ENCODE measurements at places on chromosomes 4 and X.

DNA sequence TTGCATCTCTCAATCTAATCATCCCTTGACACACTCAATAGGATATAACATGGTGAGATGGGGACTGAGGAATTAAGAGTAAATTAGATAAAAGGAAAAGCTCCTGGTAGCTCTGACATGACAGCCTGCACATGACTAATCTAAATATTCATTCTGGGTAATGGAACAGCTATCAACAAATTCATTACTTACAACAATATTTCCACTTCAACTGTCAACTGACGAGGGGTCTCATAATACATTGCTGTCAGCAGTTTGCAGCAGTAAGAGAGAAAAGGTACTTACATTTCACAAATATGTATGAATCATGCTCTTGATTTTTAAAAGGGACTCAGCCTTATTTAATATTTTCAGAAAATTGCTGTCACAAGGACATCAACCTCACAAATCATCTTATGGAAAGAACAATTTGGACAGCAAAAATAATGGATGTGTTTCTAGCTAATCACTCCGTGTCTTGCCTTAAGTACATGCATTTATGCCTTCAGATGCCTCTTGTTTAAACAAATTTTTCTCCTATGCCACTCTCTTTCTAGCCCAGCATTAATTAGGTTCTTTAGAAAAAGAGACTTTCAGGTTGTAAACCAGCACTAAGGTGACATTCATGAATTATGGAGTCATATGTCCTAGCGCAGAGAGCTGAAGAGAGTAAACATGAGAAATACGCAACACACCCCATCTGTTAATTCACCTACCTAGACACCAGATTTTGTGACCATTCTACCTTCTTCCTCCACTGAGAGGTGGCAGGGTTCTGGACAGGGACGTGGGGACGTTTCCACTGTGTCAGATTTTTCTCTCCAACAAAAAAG is 99.6 kb upstream of the TMEM150C start:
- no peak overlapping the region for H3K4me3 ChIP-seq
- H3K27ac ChIP-seq, result no peak overlapping the region
- H3K4me1 ChIP-seq, result no peaks in the 10 kb centered on the region
- H3K27me3 ChIP-seq, result peaks cover 6% of the 10 kb centered on the region
- no peak for DNase-seq

DNA sequence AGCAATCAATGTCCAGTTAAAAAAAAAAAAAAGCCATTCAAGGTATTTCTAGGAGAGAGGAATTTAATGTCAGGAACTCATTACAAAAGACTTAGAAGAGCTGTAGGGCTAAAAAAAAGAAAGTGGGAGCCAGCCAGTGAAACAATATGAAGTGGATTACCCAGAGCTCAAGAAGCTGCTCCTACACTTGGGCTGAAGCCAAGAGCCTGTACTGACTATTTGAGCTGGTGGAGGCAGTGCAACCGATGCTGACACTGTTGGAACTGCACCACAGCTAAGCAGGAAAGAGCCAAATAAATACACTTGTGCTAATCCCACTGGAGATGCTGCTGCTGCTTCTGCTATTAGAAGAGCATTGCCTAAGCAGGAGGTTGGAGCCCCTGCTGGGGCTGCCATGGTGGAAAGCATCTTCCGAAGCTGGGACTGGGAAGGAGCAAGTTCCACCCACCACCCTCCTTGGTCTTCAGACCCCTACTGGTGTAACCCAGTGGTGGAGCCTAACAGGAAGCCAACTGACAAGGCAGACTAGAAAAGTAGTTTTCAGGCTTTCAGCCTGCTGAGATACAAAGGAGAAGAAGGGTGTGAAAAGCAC is 65.4 kb downstream of the CXXC4 start:
- no peaks in the 10 kb centered on the region for H3K27me3 ChIP-seq
- no peaks in the 10 kb centered on the region for H3K4me1 ChIP-seq
- no peak overlapping the region for H3K27ac ChIP-seq
- no peak overlapping the region for H3K4me3 ChIP-seq
- H3K36me3 ChIP-seq, result no peaks in the 10 kb centered on the region

- H3K27ac ChIP-seq, result no peak overlapping the region
- H3K27me3 ChIP-seq, result peaks cover 8% of the 10 kb centered on the region
- DNase-seq, result no peak
- no peak overlapping the region for H3K4me3 ChIP-seq
- peaks cover 24% of the 10 kb centered on the region for H3K4me1 ChIP-seq
These were observed 138.8 kb downstream of the NDST3 start for GRCh38 chr4:118173126-118173525.

GRCh38 chrX:74117962-74118902 is 185.7 kb upstream of the ZCCHC13 start:
- no peak for DNase-seq
- no peaks in the 10 kb centered on the region for H3K36me3 ChIP-seq
- H3K4me1 ChIP-seq, result peaks cover 6% of the 10 kb centered on the region
- H3K4me3 ChIP-seq, result no peak overlapping the region
- H3K27ac ChIP-seq, result no peak overlapping the region
- no peaks in the 10 kb centered on the region for H3K27me3 ChIP-seq

GRCh38 chr4:16270454-16271328 is 44.4 kb upstream of the TAPT1 start:
- DNase-seq, result no peak
- peaks cover 2% of the 10 kb centered on the region for H3K4me1 ChIP-seq
- H3K36me3 ChIP-seq, result no peaks in the 10 kb centered on the region
- H3K27ac ChIP-seq, result no peak overlapping the region
- no peak overlapping the region for H3K4me3 ChIP-seq
- peaks cover 4% of the 10 kb centered on the region for H3K27me3 ChIP-seq

GRCh38 chr4:63169836-63170235 is 1239.4 kb downstream of the TECRL start:
- DNase-seq, result no peak
- H3K27me3 ChIP-seq, result no peaks in the 10 kb centered on the region
- H3K27ac ChIP-seq, result no peak overlapping the region
- H3K4me1 ChIP-seq, result no peaks in the 10 kb centered on the region
- no peak overlapping the region for H3K4me3 ChIP-seq
- no peaks in the 10 kb centered on the region for H3K36me3 ChIP-seq
